ENCODE measurements at places on chromosomes 4 and X.

- DNase-seq: no peak
Observed at GRCh38 chrX:129840344-129840743, 3.3 kb downstream of the ZDHHC9 start.

- DNase-seq: no peak
Observed at GRCh38 chr4:76764251-76764650, 133.7 kb downstream of the SOWAHB start.

GRCh38 chr4:140641789-140642439 lies 73.2 kb upstream of the UCP1 start:
- DNase-seq: no peak

DNA sequence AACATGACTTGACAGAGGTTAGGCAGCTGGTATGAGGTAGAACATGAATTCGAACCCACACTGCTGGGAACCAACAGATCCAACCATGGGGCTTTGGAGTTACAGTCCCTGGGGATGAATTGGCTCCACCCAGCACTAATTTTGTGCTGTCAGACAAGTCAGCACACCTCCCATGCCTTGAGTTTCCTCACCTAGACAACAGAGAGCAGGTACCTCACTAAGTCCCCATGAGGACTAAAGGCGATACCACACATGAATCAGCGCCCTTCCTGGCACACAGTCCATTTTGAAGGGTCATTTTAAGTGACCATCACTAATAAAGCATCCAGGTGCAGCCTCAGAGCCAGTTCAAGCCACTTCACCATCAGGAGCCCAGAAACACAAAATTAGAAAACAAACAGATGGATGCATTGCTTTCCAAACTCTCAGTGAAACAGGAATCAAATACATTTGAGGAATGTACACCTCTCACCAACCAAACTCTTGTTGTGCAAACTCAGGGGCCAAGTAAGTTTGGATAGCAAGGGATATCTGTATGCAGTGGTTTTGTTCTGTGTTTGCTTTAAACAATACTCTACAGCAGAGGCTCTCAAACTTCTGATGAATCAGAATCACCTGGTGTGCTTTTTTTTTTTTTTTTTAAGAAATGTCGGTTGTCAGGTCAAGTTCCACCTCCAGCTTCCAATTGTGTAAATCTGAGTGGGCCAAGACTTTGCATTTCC lies 10.1 kb downstream of the IDS start:
- DNase-seq: no peak

DNA sequence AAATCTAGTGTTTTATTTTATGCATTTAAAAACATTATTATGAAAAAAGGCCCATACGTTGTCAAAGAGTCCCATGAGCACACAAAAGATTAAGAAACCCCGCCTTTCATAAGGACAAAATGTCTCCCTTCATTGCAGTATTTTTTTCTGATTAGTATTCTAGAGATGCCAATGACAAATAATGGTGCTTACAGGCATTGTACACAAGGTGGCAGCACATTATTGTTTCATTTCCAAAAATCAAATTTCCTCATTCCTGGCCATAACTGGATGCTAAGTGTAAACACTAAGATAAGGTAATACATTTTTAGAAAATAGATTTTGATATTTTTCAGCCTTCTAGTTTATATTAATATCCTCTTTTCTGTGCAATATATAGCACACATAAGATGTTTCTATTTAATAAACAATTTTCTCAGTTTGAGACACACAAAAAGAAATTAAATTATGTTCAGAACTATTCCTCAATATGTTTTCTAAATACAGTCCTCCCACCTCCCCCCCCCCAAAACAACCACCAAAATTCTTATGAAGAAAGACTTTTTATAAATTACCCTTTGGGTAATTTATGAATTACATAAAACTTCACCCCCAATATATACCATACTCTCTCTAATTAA lies 47.7 kb downstream of the TIGD2 start:
- DNase-seq: peak; percentile 64

DNA sequence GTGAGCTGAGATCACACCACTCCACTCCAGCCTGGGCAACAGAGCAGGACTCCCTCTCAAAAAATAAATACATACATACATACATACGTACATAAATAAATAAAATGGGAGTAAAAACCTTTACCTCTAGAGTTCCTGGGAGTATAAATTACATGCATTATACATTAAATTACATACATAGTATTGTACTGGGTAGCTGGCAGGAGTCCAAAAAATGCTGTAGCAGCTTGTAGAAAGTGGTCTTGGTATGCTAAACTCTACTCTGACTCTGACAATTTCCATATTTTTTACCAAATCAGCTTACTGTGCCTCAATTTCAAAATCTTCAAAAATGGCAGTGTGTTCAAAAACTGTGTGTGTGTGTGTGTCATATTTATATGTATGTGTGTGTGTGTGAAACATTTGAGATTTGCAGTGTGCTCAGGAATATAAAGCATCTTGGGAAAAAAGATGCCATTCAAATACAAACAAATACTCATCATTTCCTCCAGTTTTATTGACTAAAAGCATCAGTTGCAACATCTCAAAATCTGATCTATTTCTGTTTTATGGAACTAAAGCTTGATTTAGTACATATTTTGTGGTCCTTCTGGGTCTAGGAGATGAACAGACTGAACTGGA lies 171.7 kb downstream of the SHROOM3 start:
- no peak for DNase-seq

DNA sequence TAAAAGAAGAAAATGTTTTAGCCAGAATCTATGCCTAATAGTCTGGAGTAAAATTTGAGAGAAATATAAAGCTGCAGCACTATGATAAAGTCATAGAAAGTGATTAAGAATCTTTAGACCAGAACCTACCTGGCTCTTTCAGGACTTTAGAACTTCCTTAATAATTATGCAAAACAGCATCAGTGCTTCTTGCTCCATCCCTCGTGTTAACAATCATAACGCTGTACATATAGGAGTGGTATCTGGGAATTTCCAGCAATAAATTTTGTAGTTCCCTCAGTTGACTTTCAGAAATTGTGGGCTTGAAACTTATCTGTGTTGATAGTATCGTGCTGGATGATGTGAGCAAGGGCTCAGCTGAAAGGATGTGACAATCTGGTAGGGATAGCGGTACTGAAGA lies 102.1 kb upstream of the RASGEF1B start:
- DNase-seq: no peak

GRCh38 chr4:66108898-66109297 lies 438.6 kb upstream of the EPHA5 start:
- no peak for DNase-seq

- no peak for DNase-seq
Observed at GRCh38 chr4:170248576-170248975, 158.8 kb upstream of the AADAT start.

DNA sequence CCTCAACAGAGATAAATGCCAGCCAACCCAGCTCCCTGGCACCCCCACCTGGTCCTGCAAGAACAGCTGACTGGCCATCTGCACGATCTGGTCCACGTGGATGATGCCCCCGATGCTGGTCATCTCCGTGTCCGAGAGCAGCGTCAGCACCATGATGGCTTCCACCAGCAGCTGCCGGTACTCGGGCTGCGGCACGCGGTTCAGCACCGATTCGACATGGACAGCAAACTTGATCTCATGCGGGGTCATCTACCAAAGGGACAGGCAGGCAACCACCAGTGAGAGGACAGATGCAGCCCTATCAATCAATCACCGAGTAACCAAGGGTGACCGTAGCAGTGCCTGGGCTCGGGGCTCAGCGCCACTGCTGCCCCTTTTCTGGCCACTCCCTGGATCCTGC lies 89.8 kb downstream of the PHKA2 start:
- no peak for DNase-seq

- DNase-seq: no peak
Observed at GRCh38 chr4:79182209-79182608, 143.7 kb downstream of the NAA11 start.

- no peak for DNase-seq
Observed at GRCh38 chr4:140222171-140222570, 68.2 kb upstream of the MAML3 start.

DNA sequence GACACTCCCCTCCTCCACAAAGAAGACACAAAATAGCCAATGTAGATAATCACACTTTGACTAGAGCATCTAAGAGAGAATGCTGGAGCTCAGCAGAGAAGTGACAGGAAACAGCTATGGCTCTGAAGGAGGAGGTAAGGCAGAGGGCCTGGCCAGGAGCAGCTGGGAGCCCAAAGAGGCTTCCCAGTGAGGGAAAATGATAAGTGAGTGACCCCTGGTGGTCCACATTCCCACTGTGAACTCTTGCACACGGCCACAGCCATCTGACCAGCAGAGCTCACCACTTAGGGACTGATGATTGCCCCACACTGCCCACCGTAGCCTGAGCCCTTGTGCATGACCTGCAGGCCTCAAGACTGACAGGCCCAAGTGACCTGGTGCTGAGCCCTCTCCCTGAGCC lies 162.7 kb upstream of the GALNTL6 start:
- DNase-seq: no peak

- no peak for DNase-seq
Observed at GRCh38 chrX:11040405-11040804, 70.7 kb upstream of the HCCS start.

DNA sequence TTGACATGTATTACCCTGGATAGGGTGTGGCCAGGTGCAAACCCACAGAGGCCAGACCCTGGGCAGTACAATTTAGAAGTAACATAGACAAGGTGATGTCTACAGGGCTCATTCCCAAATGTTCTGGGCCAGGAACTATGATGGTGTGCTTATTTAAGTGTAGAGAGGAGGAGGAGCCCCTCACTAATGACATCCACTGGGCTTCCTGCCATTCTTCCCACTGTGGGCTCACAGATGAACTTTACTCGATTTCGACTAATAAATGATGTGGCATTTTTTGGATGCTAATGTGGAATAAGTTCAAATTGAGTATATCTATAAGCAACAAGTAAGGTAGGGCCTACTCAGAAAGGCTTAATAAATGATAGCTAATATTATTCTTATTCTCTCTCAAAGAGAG lies 280.9 kb upstream of the BOD1L1 start:
- DNase-seq: no peak

All from NCI-H1694 (cell line).